Cerebellar nuclear complex (tissue), 1 donor: ENCODE measurements at places on chromosomes 6 and 20.

GRCh38 chr20:53926428-53927028 is 143.9 kb downstream of the BCAS1 start:
- DNase-seq: no peak

- DNase-seq: no peak
Observed at GRCh38 chr6:165186441-165187205, 122.8 kb downstream of the C6orf118 start.

GRCh38 chr20:7113577-7114466 is 346.3 kb downstream of the BMP2 start:
- no peak for DNase-seq

- DNase-seq: no peak
Observed at GRCh38 chr6:38503032-38503773, 136.5 kb downstream of the BTBD9 start.

DNA sequence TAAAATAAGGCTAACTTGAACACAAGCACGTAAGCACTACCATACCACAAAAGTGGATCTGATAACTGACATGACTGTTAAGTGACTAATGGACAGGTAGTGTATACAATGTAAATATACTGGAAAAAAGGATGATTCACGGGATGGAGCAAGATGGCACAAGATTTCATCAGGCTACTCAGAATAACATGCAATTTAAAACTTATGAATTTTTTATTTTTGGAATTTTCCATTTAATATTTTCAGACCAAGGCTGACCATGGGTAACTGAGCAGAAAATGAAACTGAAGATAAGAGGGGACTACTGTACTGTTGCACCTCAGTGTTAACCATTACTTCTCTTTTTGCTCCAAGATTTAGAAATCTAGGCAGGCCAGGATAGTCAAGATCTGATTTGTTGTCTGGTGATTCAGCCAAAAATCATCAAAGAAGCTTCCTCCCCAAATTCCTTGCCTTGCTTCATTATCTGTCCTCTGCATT is 45.4 kb downstream of the TPBG start:
- no peak for DNase-seq

GRCh38 chr20:61647702-61648101 is 395.6 kb downstream of the CDH4 start:
- DNase-seq: no peak

GRCh38 chr20:58140787-58141425 is 87.5 kb downstream of the ANKRD60 start:
- DNase-seq: no peak

GRCh38 chr6:109628158-109629000 is 62.6 kb downstream of the AK9 start:
- DNase-seq: no peak

DNA sequence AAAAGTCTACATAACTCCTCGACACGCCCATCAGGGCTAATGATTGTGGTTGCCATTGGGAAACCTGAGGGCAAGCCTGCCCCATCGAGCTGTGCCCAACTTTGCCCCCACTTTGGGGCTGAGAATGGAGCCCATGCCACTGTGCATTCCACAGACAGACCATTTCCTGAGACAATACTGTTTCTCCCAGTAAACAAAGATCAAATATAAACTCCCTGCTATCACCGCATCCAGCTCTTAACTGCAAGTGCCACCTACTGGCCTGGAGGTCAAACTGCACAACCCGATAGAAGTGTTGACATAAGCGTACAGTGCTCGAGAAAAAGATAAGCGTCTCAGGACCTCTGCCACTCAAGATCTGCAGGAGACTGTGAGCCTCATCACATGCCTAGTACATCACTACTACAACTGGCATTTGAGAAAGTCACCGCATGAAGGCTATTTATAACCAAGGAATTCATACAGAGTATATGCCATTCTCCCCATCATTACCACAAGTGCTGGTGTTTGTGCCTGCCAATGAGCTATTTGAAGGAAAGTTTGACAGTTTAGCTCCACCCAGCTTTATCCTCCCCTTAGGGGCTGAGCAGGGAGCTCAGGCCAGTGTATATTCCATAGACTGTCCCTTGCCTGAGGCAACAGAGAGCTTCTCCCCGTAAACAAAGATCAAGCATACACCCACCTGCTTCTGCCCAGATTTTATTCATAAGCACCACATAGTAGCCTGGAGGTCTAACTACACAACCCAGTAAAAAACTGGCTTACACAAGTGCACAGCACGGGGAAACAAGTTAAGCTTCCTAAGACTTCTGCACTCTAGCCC is 4.5 kb upstream of the DEFB126 start:
- DNase-seq: no peak

DNA sequence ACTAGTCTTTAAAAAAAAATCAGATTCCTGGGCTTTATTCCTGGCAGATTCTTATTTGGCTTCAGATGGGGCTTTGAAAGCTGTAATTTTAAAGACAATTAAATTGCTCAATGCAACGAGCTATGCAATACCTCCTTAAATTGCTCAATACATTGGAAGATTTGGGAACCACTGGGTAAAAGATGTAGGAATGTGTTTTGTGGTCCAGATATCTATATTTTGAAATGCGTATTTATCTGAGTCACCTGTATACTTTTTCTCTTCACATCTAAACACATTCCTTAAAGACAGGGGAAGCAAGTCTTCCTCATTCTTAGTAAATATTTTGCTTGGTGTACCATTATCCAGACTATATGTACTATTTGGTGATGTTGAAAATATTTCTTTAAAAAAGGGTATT is 29.6 kb upstream of the MAP7 start:
- DNase-seq: no peak

GRCh38 chr6:121201105-121201504 is 133.2 kb downstream of the TBC1D32 start:
- no peak for DNase-seq

GRCh38 chr6:122726649-122727048 is 52.9 kb upstream of the FABP7 start:
- no peak for DNase-seq

GRCh38 chr6:83216806-83217205 is 23.6 kb downstream of the RWDD2A start:
- DNase-seq: no peak

DNA sequence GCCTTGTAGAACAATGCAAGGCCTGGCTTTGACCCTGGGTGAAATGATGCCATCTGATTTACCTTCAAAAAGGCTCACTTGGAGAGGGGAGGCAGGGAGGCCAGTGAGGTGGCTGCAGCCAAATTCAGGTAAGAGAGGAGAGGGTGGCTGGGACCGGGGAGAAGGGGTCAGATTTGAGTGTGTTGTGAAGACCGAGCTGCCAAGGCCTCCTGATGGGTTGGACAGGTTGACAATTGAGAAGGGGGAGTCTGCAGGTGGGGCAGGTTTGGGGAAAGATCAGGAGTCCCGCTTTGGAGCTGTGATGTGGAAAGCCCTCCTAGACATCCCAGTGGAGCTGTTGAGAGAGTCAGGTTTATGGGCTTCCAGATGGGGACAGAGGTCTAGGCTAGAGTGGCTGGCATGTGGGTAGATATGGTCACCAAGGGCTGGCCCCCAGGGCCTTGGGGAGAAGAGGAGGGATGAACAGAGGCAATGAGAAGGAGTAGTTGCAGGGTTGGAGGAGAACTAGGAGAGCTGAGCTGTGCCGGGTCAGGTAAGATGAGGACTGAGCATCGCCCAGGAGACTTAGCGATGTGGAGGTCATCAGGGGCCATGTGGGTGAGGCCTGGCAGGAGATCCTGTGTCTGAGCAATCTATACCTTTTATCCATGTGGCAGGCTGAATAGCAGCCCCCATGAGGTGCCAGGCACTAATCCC is 70.5 kb upstream of the TOX2 start:
- DNase-seq: no peak

DNA sequence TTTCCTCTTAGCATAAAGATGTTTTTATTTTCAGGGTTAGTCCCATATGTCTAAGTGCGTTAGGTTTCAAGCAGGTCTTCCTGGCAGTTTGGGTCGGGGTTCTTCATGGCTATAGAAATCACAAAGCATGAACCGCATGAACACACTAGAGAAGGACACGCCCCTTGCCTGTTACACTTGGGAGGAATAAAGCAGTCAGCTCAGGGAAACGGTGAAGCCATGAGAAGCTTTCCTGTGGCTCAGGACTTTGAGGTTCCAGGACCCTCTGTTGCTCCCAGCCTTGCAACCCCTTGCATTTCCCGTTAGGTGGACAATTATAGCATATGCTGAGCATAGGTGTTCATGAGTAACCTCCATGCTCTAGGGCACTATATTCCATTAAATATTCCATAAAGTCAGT is 96.7 kb downstream of the SYCP2 start:
- no peak for DNase-seq

DNA sequence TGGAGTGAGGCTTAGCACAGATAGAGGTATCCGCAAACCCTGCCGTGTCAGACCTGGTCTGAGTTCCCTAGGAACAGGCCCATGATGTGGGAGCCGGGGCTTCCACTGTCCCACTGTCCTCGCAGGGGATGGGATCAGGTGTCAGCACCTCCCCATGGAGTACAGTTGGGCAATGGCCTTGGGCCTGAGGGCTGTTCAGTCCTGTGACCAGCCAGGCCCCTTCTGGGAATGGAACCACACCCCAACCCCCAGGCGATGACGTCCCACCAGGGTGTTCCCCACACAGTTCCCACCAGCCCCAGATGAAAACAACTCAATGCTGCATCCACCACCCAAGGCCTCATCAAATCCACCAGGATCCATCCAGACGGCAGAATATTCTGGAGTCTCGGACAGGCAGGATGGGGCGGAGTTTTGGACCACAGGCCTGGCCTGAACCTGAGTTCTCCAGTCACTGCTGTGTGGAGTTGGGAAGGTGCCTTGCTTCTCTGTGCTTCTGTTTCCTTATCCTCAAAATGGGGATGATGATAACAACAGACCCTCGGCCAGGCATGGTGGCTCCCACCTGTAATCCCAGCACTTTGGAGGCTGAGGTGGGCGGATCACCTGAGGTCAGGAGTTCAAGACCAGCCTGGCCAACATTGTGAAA is 62.2 kb downstream of the UBE2V1 start:
- no peak for DNase-seq

GRCh38 chr6:3608159-3608558 is 143.4 kb downstream of the PXDC1 start:
- no peak for DNase-seq

- DNase-seq: no peak
Observed at GRCh38 chr20:61841966-61842365, 223.7 kb downstream of the TAF4 start.

DNA sequence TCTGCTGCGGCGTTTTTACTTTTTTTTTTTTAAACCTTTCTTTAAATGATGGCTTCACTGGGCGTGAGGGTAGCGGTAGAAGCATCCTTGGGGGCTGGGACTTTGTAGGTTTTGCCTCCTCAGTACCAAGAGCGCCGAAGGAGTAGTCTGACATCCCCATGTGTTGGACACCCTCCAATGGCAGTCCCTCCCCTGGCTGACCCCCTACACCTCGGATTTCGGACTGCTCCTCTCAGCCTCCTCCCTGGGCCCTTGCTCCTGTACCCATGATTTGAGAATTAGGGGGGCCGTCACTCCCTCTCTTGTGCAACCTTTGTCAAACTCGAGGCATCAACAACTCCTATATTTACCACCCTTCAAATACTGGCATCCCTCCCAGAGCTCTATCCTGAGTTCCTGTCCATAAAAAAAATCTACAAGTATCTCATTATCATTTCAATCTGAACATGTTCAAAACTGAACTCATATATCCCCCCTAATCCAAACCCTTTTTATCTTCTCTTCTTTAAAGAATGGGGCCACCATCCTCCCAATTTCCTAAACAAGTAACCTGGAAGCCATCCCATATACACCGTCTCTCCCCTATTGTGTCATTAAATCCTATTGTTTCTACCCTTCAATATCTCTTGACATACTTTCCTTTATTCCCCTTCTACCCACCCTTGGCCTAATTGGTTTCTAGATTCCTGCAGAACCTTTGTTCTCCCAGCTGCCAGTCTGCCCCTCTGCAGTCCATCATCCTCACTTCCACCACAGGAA is 1.2 kb upstream of the ARFGEF3 start:
- DNase-seq: no peak

GRCh38 chr6:170102038-170102437 is 188.8 kb downstream of the DLL1 start:
- no peak for DNase-seq

- no peak for DNase-seq
Observed at GRCh38 chr6:8027965-8028651, 36.1 kb downstream of the BLOC1S5 start.

DNA sequence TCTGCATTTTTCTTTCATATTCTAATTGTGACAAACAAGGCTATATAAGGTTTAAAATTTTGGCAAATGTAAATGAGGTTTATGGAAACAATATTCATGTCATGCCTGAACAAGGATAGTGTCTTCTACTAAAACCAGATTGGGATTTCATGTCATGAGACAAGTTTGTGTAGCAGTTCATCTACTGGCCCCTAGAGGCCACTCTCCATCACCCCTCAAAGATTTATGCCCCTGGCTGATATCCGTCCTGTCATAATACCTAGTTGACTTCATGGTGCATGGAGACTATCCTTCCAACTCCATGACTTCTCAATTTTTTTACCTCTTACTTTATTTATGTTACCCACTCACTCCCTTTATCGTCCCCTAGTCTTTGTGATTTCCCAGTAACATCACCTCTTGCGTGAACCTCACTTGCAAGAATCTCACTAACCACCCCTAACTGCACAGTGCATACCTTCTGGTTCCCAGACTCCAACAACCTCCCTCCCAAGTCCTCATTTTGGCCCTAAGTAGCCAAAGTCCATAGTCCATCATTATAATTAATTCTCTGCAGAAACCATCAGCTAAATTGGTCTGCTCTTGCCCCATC is 179.8 kb downstream of the TASP1 start:
- DNase-seq: no peak

DNA sequence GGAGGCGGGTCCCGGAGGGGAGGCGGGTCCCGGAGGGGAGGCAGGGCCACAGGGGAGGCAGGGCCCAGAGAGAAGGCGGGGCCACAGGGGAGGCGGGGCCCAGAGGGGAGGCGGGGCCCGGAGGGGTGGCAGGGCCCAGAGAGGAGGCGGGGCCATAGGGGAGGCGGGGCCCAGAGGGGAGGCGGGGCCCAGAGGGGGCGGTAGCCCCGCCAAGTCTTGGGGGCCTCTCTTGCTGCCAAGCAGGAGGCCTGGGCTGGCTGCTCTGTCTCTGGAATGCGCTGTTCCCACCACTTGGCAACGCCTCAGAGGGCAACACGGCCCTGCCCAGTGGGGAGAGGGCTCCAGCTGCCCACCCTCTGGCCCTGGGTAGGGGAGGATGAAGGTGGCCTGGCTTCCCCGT is 80.5 kb downstream of the YTHDF1 start:
- DNase-seq: no peak

DNA sequence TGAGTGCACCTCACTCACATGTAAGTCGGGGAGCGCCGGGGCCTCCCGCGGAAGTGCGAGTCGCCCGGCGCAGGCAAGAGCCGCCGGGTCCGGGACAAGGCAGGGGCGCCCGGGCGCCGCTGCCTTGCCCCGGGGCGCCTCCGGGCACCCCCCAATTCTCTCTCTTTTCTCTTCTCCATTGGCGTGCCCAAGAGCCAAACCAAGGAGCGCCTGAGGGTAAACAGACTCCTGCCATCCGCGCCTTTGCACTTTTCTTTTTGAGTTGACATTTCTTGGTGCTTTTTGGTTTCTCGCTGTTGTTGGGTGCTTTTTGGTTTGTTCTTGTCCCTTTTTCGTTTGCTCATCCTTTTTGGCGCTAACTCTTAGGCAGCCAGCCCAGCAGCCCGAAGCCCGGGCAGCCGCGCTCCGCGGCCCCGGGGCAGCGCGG is 36.8 kb downstream of the GNAS start:
- DNase-seq: no peak
